ENCODE measurements at places on chromosomes 5 and 9. TPM values are rescaled to one million over a fixed set of nuclear protein-coding genes. Genes with fewer than 3 reads are reported as not detected.

Gene ITGA1
- 2.2 TPM for total RNA-seq

Gene PLEKHG4B
- total RNA-seq: 4.3 TPM

DNA sequence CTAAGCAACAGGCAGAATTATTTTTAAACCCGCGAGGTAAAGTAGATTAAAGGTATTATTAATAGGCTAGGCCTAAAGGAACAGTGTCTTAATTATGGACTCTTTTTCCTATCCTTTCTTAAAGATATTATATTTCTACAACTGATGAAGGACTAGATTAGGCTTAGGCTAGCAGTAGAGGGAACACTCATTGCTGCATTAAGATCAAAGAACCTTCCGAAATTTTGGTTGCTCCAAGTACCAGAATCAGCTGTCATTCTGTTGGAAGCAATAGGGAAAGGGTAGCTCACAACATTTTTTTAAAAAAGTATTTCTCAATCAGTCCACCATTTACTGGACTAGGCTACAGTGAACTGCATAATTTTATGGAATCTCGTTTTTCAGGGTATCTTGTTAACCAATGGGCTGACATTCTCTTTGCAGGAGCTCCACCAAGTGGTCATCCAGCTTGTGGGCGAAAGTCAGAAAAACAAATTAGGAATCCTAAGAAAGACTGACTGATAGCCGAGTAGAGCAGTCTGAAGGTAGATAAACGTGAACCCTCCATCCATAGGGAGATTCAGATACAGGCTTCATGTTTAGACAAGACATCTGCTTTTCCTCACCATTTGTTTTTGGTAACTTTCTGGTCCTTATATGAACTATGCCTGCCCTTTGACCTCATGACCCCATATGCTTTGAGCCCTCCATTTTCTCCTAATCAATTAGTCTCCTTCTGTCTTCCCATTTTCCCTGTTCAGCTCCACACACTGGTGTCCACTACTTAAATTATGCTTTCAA is 103.6 kb upstream of the CHD1 start:
- no peak for DNase-seq

- no peak for DNase-seq
Observed at GRCh38 chr5:41858890-41859289, 11.3 kb downstream of the OXCT1 start.

GRCh38 chr5:7828269-7828668 is 22.7 kb downstream of the CFAP90 start:
- DNase-seq: no peak

DNA sequence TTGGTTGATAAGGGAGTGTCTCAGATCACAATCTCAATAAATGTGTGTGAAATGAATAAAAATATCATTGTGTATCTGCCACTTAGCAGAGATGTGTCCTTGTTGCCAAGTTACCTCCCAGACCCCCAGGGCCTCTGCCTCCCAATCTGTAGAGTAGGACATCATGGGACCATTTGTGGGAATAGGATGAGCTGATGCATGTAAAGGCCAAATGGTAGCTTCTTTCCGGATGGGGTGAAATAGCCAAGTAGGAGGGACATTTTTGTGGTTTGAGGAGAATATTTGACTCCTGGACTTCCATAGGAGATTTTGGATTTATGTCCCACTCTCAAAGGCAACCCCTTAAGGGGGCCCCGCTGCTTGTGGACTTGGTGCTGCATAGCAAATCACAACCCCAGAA is 82.6 kb upstream of the HRH2 start:
- no peak for DNase-seq

DNA sequence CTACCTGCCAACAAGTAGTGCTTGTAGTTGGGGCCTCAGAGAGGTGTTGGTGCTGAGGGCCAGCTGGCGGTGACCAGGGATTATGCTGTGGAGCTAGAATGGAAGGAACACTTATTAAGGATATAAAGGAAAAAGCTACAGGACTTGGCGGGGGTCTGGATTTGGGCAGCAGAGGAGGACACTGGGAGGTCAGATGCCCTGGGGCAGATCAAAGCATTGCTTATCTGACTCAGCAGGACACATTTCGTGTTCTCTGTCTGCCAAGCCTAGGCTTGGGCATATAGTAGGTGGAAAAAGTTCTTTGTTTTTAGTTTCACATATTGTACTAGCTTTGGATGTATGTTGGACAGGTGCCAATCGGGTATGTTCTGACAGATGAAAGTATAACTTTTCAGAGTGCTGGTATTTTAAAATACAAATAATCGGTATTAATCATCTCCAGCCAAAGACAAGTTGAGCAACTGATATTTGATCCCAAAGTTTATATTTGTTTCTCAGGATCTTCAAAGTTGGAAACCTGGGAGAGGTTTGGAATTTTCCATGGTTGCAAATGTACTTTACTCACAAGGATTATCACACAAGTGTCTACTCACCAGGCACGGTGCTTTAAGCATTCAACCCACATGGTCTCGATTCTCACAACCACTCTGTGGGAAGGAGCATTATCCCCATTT is 69.4 kb downstream of the IQGAP2 start:
- DNase-seq: no peak

DNA sequence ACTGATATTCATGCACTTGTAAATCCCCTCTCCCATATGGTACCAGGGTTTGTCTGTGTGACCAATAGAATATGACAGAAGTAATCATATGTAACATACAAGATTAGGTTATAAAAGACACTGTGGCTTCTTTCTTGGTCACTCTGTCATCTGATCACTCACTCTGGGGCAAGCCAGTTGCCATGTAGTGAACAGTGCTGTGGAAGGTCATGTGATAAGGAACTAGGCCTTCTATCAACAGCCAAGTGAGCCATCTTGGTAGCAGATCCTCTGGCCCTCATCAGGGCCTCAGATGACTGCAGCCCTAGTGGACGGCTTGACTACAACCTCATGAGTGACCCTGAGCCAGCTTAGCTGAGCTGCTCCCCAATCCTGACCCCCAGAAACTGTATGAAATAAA is 30.0 kb upstream of the MATR3 start:
- DNase-seq: no peak

- DNase-seq: peak; percentile 94
Observed at GRCh38 chr9:89519366-89519805, 21.5 kb upstream of the SEMA4D start.

DNA sequence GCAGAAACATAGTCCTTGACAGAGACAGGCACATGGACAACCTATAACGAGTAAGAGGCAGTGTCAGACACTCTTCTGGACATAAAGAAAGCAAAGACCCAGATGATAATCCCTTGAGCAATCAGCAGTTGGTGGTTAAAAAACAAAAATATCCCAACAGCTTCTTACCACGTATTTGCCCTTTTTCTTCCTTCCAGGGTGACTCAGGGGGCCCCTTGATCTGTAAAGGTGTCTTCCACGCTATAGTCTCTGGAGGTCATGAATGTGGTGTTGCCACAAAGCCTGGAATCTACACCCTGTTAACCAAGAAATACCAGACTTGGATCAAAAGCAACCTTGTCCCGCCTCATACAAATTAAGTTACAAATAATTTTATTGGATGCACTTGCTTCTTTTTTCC is 9.5 kb downstream of the GZMK start:
- DNase-seq: no peak

DNA sequence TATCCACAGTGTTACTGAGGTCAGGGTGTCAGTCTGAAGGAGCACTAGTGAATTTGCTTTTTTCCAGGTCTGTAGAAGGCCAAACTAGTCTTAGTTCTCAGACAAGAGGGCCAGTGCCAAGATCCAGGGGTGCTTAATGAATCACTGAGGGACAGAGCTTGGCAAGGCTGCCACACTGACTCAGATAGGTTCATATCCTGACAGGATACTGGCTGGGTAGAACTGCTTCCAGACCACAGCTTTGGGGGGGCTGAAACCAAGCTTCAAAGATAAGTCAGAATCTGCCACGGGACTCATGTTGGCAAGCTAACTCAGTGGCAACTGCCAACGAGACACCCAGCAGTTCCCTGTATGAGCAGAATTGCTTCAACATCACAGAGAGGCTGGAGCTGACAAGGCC is 1125.4 kb downstream of the EFNA5 start:
- DNase-seq: no peak

DNA sequence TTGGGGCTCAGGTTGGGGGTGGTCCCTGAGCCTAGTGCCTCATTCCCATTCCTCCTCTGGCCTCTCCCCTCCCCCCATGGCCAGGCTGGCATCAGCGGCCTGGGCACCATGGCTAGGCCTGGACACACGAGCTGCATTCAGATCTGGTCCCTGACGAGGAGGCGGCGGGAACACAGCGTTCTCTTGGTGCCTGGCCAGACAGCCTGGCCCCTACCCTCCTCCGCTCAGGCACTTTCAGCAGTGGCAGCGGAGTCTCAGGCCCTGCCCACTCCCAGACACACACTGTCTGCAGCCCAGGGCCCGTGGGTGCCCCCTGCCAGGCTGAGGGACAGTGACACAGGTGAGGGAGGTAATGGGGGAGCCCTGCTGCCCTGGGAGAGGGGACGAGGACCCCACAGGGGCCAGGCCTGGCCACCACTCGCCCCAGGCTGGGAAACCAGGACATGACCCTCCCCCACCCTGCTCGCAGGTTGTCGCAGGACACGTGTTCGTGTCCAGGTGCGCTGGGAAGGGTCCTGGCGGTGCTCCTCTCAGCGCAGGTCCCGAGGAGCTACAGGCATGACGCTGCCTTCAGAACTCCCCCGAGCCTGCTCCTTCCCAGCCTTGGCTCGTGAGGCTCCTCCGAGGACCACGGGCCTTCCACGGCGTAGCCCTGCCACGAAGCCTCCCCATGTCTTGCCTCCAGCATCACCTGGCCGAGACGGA is 19.9 kb upstream of the UBAC1 start:
- DNase-seq: no peak

DNA sequence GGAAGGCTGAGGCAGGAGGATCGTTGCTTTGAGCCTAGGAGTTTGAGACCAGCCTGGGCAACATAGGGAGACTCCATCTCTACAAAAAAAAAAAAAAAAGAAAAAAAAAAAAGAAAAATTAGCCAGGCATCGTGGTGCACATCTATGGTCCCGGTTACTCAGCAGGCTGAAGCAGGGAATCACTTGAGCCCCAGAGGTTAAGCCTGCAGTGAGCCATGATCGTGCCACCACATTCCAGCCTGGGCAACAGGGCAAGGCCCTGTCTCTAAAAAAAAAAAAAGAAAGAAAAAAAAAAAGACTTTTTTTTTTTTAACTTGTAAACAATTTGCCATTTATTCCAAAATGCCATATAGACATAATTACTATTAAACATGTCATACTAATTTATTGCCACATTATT is 64.5 kb downstream of the SERINC5 start:
- DNase-seq: no peak

- no peak for DNase-seq
Observed at GRCh38 chr9:74783408-74783807, 104.3 kb downstream of the TRPM6 start.

GRCh38 chr5:110376281-110376951 is 350.1 kb downstream of the TMEM232 start:
- no peak for DNase-seq

DNA sequence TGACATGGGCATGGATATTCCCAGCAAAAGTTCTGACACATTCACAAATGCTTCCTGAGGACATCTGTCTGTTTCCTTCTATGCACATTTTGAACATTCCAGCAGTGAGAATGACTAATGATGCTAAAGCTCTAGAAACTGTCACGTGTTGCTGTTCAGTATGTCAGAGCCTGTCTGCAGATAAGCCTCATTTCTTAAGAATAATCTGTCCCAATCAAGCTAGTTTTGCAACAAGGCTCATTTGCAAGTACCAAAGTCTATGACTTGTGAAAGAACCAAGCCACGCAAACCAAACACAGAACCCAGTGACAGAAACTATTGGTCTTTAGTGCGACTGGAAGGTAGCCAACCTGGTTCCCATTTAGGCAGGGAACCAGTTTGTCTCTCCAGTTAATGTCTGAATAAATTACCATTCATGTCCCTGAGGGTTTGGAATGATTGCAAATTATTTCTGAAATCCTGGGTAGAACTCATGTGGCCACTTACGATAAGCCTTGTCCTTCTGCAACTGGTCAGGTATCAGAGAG is 178.5 kb downstream of the C9orf152 start:
- DNase-seq: peak; percentile 97

Data from epithelial cell of proximal tubule (primary cell).